ENCODE measurements at places on chromosomes 4 and X. TPM values are rescaled to one million over a fixed set of nuclear protein-coding genes. Genes with fewer than 3 reads are reported as not detected.

SLC38A5 gene
- 8.3 TPM for total RNA-seq

PWWP3B gene
- total RNA-seq, result 1.4 TPM

AP1S2 gene
- total RNA-seq, result 28.7 TPM

DOK7 gene
- 7.0 TPM for total RNA-seq

P2RY4 gene
- 0.31 TPM for total RNA-seq

ODAPH gene
- not detected for total RNA-seq

DCTD gene
- total RNA-seq, result 99.6 TPM

TMPRSS11B gene
- total RNA-seq, result not detected

PDLIM3 gene
- 19.6 TPM for total RNA-seq

GRCh38 chr4:174713181-174713580 lies 115.9 kb downstream of the GLRA3 start:
- DNase-seq, result no peak

DNA sequence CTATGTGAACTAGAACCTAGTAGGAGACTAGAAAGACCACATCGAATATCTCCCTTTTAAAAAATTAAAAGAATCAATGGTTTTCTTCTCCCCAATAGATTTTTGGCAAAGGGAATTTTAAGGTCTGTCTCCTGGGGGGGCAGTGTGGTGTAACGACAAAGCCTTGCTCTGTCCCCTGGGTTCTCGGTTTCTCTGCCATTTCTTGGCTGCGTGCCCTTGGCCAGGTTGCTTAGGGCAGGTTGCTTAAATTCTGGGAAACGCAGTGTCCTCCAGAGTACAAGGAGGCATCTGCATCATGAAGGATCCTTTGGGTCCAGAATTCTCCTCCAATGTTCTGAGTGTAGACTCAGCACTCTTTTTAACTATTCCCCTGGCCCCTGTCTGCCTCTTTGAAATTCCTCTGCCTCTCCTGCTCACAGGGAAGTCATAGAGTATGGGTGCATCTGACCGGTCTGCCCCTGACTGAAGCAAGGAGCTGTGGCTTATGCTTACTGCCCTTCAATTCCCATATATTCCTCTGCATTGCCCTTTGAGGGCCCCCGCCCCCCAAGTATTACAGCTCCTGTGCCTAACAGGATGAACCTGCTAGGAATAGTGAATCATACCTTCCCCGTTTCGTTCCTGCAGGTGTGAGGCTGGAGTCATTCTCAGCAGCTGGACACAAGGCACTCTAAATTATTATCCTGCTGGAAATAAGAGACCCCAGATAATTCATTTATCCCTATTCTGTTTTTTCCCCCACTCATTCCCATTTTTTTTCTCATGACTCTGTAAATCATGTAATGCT lies 2.2 kb downstream of the KIT start:
- peak; percentile 31 for DNase-seq

- no peak for DNase-seq
Measured at GRCh38 chr4:112845386-112845785, 204.1 kb upstream of the ANK2 start.

GRCh38 chr4:118284169-118284568 lies 68.6 kb downstream of the PRSS12 start:
- DNase-seq, result no peak

GRCh38 chr4:165610679-165611437 lies 232.1 kb downstream of the CPE start:
- DNase-seq, result no peak

DNA sequence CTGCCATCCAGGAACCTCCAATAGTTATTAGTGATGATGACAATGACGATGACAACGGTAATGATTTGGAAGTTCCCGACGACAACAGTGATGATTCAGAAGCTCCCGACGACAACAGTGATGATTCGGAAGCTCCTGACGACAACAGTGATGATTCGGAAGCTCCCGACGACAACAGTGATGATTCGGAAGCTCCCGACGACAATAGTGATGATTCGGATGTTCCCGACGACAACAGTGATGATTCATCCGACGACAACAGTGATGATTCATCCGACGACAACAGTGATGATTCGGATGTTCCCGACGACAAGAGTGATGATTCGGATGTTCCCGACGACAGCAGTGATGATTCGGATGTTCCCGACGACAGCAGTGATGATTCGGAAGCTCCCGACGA lies 14.7 kb downstream of the CXCR3 start:
- DNase-seq, result no peak

DNA sequence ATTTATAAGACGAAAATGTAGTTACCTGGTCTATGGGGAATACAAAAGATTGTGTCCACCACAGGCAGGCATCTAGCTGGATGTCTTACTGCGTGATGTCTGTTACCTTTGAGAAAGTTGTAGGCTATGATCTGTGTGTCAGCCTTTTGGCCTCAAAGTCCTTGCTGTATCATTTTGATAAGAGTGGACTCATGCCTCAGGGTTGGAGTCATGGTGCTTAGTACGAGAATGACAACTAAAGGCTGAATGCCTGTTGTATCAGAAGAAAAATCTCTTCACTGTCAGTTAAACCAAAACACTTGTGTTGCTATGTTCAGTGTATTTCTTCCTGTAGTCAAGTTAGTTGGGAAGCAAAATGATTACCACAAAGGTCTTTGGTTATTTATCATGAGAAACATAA lies 226.2 kb downstream of the ARHGAP10 start:
- DNase-seq, result no peak

DNA sequence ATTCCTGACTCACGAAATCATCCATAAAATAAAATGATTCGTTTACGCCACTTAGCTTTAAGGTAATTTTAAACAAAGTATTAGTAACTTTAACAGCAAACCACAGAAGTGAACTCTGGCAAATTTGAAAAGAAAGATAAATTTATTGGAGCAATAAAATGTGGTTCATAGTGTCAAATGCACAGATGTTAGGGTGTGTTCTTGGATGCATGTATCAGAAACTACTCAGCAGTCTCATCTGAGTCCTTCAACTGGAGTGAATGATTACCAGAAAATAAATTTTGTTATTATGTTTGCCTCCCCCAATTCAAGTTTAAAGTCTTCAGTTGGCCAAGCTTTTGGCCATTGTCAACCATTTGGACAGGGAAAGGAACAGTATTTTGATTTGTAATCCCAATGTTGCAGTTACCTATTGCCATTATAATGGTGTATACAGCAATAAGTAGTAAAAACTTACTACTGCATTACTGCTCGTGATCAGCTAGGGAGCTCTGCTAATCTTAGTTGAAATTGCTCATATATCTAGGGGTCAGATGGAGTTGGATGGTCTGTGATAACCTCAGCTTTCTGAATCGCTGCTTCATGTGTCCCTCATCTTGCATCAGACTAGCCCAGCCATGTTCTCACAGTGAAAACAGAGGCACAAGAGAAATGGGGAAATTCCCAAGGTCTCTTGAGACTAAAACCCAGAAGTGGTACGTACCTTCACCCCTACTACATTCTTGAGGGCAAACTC lies 254.6 kb upstream of the KCNIP4 start:
- DNase-seq, result no peak

DNA sequence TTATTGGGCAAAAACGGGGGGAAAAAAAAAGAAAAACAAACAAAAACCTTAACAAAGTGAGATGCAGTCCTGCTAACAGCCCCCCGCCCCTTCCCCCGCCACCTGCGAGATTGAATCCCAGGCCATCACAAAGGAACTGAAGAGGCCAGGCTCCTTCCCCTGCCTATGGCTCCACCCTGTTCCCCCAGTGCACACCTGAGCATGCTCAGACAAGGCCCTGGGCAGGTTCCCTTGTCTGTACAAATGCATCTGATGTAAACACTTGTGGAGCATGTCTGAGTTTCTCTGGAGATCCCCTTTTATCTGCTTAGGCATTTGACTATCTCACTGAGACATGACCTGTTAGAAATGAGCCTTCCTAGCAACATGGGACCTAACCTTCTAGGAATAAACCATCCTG lies 983.7 kb upstream of the PABPC4L start:
- DNase-seq, result no peak

All from kidney (tissue), 22 donors.